Activated CD4-positive, alpha-beta T cell treated with anti-CD3 and anti-CD28 coated beads, Interleukin-2, amount 50 U/mL, for 1 hour (primary cell): ENCODE measurements at places on chromosomes 3 and 15.
A peak's percentile ranks its signal among the peaks of the same experiment; 100 is the strongest.

GRCh38 chr3:46059432-46059831 is 32.1 kb upstream of the XCR1 start:
- no peak for DNase-seq

DNA sequence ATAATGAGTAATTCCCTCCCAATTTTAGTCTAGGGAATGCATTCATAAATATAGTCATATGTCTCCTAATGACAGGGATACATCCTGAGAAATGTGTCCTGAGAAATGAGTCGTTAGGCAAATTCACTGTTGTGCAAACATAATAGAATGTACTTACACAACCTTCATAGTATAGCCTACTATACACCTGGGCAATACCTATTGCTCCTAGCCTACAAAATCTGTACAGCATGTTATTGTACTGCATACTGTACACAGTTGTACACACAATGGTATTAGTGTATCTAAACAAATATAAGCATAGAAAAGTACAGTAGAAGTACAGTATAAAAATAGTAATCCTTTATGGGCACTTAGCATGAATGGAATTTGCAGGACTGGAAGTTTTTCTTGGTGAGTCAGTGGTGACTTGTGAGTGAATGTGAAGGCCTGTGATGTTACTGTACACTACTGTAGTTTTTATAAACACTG is 6.6 kb downstream of the DTWD1 start:
- DNase-seq: no peak

- no peak for DNase-seq
Observed at GRCh38 chr15:88800738-88801137, 2.5 kb upstream of the ACAN start.

- no peak for DNase-seq
Observed at GRCh38 chr15:72735111-72735510, 48.4 kb downstream of the ADPGK start.

- no peak for DNase-seq
Observed at GRCh38 chr3:48215019-48215418, 8.3 kb upstream of the CAMP start.

- peak; percentile 13 for DNase-seq
Observed at GRCh38 chr3:71784914-71785531, at the start of gene PROK2. Gene PROK2, minus strand, starts transcription at chr3:71785148. Its CDS starts 96 bp downstream, at chr3:71785052.

- no peak for DNase-seq
Observed at GRCh38 chr15:93247466-93248121, 158.6 kb upstream of the RGMA start.

GRCh38 chr3:190032923-190033322 is 87.8 kb downstream of the P3H2 start:
- no peak for DNase-seq
